ENCODE measurements at places on chromosomes 1 and 21. TPM values are rescaled to one million over a fixed set of nuclear protein-coding genes. Genes with fewer than 3 reads are reported as not detected.

The PDZK1IP1 gene
- not detected for total RNA-seq

The RCSD1 gene
- 41.6 TPM for total RNA-seq

The PLA2G4A gene
- 2.5 TPM for total RNA-seq

The RPTN gene
- total RNA-seq, result not detected

The PATJ gene
- total RNA-seq, result 121 TPM

The S100A2 gene
- total RNA-seq, result 2.3 TPM

The RGS5 gene
- total RNA-seq, result 246 TPM

The LEFTY2 gene
- total RNA-seq, result 0.19 TPM

The RC3H1 gene
- total RNA-seq, result 20.2 TPM

The OR2AJ1 gene
- total RNA-seq, result not detected

The RXFP4 gene
- total RNA-seq, result not detected

The SDHB gene
- 433 TPM for total RNA-seq

The HHIPL2 gene
- total RNA-seq, result not detected

The NBPF10 gene
- 0.62 TPM for total RNA-seq

The OR2L5 gene
- total RNA-seq, result not detected

The KRTAP19-2 gene
- total RNA-seq, result not detected

The ELF3 gene
- 0.54 TPM for total RNA-seq

The CFHR3 gene
- not detected for total RNA-seq

The IL19 gene
- not detected for total RNA-seq

The C1orf141 gene
- not detected for total RNA-seq

The NUF2 gene
- total RNA-seq, result 0.89 TPM

The ERG gene
- total RNA-seq, result 18.1 TPM

The SELE gene
- total RNA-seq, result 0.87 TPM

The TOMM40L gene
- 39.1 TPM for total RNA-seq

The KLF17 gene
- not detected for total RNA-seq

The RAB7B gene
- 1.6 TPM for total RNA-seq

The PROK1 gene
- not detected for total RNA-seq

The CAMK1G gene
- total RNA-seq, result not detected

The C1orf74 gene
- 1.8 TPM for total RNA-seq

The GPATCH3 gene
- 10.9 TPM for total RNA-seq

The OR14K1 gene
- not detected for total RNA-seq

The NPR1 gene
- 14.6 TPM for total RNA-seq

The LRRC39 gene
- total RNA-seq, result 155 TPM

The BRINP2 gene
- total RNA-seq, result 0.32 TPM

The CRB1 gene
- 0.16 TPM for total RNA-seq

The AKT3 gene
- total RNA-seq, result 19.1 TPM

The RNF187 gene
- total RNA-seq, result 85.4 TPM

The TTC24 gene
- not detected for total RNA-seq

The CATSPERE gene
- total RNA-seq, result 0.54 TPM

The VCAM1 gene
- total RNA-seq, result 3.5 TPM

All from Right ventricle myocardium inferior (tissue), 1 donor.